ENCODE measurements at places on chromosomes 1 and 21. TPM values are rescaled to one million over a fixed set of nuclear protein-coding genes. Genes with fewer than 3 reads are reported as not detected.

The A3GALT2 gene
- 0.71 TPM for total RNA-seq

The KCNK1 gene
- not detected for total RNA-seq

The C1orf116 gene
- total RNA-seq = not detected

The DCST1 gene
- total RNA-seq = not detected

The ANKRD65 gene
- 38.4 TPM for total RNA-seq

The NTNG1 gene
- total RNA-seq = 3.2 TPM

The PRRX1 gene
- not detected for total RNA-seq

The CD160 gene
- not detected for total RNA-seq

- no peak overlapping the region for H3K4me3 ChIP-seq
- no peak overlapping the region for H3K27ac ChIP-seq
- H3K4me1 ChIP-seq = no peaks in the 10 kb centered on the region
- no peaks in the 10 kb centered on the region for H3K27me3 ChIP-seq
- H3K36me3 ChIP-seq = no peaks in the 10 kb centered on the region
Observed at GRCh38 chr1:27804791-27805190, 25.8 kb upstream of the PPP1R8 start.

DNA sequence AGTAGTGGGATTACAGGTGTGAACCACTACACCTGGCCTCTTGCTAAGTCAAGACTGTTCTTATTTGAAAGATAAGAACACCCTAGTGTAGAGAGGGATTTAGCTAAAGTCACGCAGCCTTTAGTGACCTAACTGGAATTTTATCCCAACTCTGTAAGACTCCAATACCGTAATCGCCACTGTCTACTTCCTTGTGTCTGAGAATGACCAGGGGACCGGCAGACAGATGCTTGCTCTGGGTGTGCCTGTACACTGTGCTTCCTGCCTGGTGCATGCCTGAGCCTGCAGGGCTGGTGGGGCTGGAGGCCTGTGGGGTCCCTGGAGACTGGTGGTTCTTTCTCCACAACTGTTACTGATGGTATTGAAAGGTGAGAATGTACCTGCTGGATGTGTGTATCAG, 15.3 kb downstream of the MFSD2A start:
- H3K4me1 ChIP-seq = no peaks in the 10 kb centered on the region
- DNase-seq = no peak
- H3K27ac ChIP-seq = no peak overlapping the region

DNA sequence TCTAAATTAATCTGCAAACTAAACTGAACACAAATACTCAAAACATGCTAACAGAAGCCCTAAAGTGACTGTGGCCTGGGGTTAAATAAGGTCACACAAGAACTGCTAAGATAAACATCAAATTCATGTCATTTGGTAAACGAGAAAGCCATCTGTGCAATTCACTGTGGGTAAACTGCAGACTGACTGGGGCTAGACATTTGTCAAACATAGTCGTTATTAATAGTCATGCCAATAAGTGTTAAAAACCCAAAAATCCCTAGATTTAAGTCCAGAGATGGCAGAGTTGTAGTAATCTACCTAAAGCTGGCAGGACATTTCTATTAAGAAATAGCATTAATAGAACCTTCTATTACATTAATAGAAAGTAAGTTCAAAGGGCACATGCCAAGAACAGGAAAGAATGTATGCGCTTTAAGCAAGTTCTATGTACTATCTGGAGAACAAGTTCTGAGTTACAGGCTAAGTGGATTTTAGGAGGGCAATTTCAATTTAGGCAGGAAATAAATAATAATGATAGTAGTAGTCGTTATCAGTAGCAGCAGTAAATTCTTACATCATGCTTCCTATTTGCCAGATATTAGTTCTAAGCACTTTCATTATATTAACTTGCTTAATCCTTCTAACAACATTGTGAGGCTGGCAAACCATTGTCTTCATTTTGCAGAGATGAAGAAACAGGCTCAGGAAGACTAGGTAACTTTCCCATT, 8.6 kb downstream of the EDEM3 start:
- peaks cover 17% of the 10 kb centered on the region for H3K4me1 ChIP-seq
- DNase-seq = no peak
- H3K27ac ChIP-seq = no peak overlapping the region
- H3K27me3 ChIP-seq = no peaks in the 10 kb centered on the region
- H3K36me3 ChIP-seq = no peaks in the 10 kb centered on the region
- no peak overlapping the region for H3K4me3 ChIP-seq

- H3K4me1 ChIP-seq = peaks cover 5% of the 10 kb centered on the region
- no peaks in the 10 kb centered on the region for H3K27me3 ChIP-seq
- H3K27ac ChIP-seq = no peak overlapping the region
- H3K36me3 ChIP-seq = no peaks in the 10 kb centered on the region
- H3K4me3 ChIP-seq = no peak overlapping the region
Observed at GRCh38 chr1:173117761-173118160, 67.0 kb upstream of the TNFSF18 start.

GRCh38 chr21:34836103-34836932, 167.5 kb downstream of the CLIC6 start:
- no peaks in the 10 kb centered on the region for H3K4me1 ChIP-seq
- DNase-seq = no peak
- no peak overlapping the region for H3K27ac ChIP-seq
- H3K36me3 ChIP-seq = no peaks in the 10 kb centered on the region
- H3K4me3 ChIP-seq = no peak overlapping the region
- H3K27me3 ChIP-seq = no peaks in the 10 kb centered on the region

GRCh38 chr1:178931858-178932551, 61.1 kb upstream of the ANGPTL1 start:
- H3K4me3 ChIP-seq = no peak overlapping the region
- no peaks in the 10 kb centered on the region for H3K36me3 ChIP-seq
- no peaks in the 10 kb centered on the region for H3K27me3 ChIP-seq
- peaks cover 3% of the 10 kb centered on the region for H3K4me1 ChIP-seq

DNA sequence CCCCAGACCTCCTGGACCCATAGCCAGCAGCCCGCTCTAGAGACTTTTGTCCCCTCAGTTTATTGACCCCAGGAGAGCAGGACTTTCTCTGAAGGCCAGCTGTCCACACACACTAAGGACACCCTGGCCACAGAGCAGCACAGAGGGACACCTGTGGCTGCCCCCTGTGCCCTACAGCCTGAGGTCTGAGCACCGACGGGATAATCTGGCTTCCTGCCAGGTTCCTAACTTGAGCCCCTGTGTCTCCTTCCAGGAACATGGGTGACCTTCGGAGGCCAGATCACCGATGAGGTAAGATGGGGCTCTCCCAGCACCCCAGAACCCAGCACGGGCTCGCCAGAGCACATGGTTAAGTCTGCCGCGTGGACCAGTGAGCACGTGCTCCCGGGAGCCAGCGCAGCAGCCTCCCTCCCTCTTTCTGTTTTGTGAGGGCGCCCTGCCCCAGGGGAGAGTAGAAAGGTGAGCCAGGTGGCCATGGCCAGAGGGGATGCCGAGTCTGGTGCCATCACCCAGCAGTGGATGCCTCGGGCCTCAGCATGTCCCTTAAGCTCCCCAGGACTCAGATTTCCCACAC, 27.9 kb downstream of the KCNAB2 start:
- no peak overlapping the region for H3K27ac ChIP-seq
- H3K36me3 ChIP-seq = no peaks in the 10 kb centered on the region
- no peak overlapping the region for H3K4me3 ChIP-seq
- H3K27me3 ChIP-seq = peaks cover 7% of the 10 kb centered on the region

- peaks cover 51% of the 10 kb centered on the region for H3K4me1 ChIP-seq
- peak overlapping the region; percentile 24 for H3K4me3 ChIP-seq
- H3K27me3 ChIP-seq = peaks cover 10% of the 10 kb centered on the region
- H3K36me3 ChIP-seq = no peaks in the 10 kb centered on the region
Observed at GRCh38 chr1:8427493-8427892, 109.6 kb downstream of the SLC45A1 start.

- no peaks in the 10 kb centered on the region for H3K36me3 ChIP-seq
- no peak for DNase-seq
- peak overlapping the region; percentile 73 for H3K27ac ChIP-seq
- peaks cover 2% of the 10 kb centered on the region for H3K27me3 ChIP-seq
Observed at GRCh38 chr1:171645553-171646248, 6.8 kb downstream of the MYOC start.

DNA sequence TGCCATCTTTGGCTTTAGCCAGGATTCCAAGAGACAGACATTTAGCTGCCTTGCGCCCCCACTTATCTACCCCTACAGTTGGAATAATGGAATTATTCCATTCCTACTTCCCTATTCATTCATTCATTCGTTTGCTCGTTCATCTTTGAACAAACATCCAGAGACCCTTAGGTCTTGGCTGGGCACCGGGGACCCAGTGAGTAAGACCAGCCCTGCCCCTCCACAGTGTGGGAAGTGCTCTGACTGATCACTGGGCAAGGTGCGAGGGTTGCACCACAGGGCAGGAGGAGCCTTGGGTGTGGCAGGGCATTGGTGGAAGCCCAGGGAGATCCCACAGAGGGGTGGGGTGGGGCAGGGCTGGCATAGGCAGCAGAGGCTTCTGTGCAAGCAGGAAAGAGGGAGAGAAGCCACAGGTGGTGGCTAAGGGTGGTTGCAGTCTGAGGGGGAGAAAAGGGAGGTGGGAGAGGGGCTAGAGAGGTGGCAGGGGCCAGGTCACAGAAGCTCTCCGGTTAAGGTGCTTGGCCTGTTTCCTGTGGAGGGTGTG, 35.0 kb upstream of the TMEM61 start:
- H3K36me3 ChIP-seq = no peaks in the 10 kb centered on the region
- peaks cover 4% of the 10 kb centered on the region for H3K27me3 ChIP-seq
- no peak overlapping the region for H3K4me3 ChIP-seq
- DNase-seq = no peak

DNA sequence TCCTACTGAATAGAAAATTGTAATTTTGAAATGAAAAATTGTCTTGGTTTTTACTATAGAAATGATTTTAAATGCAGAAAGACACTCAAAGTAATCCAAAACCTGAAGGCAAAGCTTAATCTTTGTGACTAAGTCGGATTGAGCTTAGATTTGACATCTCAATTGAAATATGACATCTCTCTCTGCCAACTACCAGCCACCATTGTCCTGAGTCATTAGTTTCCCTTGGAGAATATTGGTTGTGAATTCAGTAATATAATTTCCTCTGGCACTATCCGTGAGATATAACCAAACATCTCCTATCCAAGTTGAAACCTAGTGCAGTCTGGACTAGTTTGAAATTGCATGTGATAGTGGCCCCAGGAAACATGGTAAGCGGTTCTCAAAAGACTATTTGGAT, 37.1 kb downstream of the PLA2G4A start:
- no peak for DNase-seq
- H3K36me3 ChIP-seq = no peaks in the 10 kb centered on the region
- no peaks in the 10 kb centered on the region for H3K27me3 ChIP-seq
- no peaks in the 10 kb centered on the region for H3K4me1 ChIP-seq

DNA sequence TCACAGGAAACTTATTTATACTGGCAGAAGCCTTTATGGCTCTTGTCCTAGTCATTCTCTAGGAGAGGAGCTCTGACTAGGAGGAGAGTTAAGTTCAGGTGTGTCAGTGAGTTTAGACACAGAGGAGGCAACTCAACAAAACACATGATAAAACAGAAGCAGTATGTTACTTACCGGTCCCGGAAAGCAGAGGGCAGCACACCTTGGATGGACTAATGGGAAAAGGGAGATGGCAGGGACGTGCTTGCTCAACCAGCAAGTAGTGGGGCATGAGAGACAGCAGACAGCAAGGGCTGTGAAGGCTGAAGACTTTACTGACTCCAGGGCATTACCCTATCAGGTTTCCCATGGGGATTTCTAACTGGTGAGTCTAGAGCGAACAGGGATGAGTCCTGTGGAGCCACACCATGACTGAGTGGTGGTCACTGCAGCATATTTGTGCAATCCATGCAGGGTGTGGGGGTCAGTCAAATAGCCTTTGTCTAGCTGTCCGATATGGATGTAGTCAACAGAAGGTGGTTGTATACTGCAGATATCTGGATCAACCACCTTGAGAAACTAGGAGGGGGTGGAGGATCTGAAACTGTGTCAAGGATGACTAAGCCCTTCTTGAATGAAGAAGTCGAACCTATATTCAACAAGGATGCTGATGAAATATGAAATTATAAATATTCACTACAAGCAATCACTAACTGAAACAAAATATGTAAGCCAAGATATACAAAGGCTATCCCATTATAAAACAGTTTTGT, 596.3 kb upstream of the CHRM3 start:
- no peak overlapping the region for H3K27ac ChIP-seq
- peaks cover 2% of the 10 kb centered on the region for H3K27me3 ChIP-seq
- DNase-seq = no peak
- no peak overlapping the region for H3K4me3 ChIP-seq
- H3K36me3 ChIP-seq = no peaks in the 10 kb centered on the region

GRCh38 chr1:43527111-43527878, 3.4 kb upstream of the PTPRF start:
- H3K27ac ChIP-seq = no peak overlapping the region
- H3K36me3 ChIP-seq = peaks cover 3% of the 10 kb centered on the region
- H3K4me1 ChIP-seq = peaks cover 15% of the 10 kb centered on the region
- H3K27me3 ChIP-seq = peaks cover 9% of the 10 kb centered on the region

DNA sequence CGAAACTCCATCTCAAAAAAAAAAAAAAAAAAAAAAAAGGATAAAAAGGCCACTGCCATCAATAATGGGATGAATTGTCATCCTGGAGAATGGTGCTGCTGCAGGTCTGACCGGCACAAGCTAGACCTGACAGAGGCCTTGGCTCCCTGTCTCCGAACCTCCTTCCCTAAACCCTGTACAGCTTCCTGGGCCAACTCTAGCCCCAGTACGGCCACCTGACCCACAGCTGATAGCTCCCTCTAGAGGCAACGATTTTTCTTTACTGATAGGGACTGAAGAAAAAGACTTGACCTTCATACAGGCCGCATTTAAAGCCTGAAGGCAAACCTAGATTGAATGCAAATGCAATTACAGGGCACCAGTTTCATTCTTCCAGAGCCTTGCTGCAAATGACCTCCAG, 30.7 kb downstream of the NOL9 start:
- peaks cover 2% of the 10 kb centered on the region for H3K27me3 ChIP-seq
- peaks cover 15% of the 10 kb centered on the region for H3K4me1 ChIP-seq
- DNase-seq = no peak

- no peak overlapping the region for H3K4me3 ChIP-seq
- DNase-seq = no peak
- peaks cover 12% of the 10 kb centered on the region for H3K36me3 ChIP-seq
- H3K27me3 ChIP-seq = peaks cover 7% of the 10 kb centered on the region
- peaks cover 18% of the 10 kb centered on the region for H3K4me1 ChIP-seq
Observed at GRCh38 chr1:35535243-35535642, 22.0 kb downstream of the KIAA0319L start.

GRCh38 chr1:180157108-180157507, 2.4 kb downstream of the QSOX1 start:
- H3K4me1 ChIP-seq = peaks cover 12% of the 10 kb centered on the region
- DNase-seq = no peak
- H3K36me3 ChIP-seq = no peaks in the 10 kb centered on the region
- peak overlapping the region; percentile 68 for H3K4me3 ChIP-seq
- peaks cover 11% of the 10 kb centered on the region for H3K27me3 ChIP-seq

GRCh38 chr1:159120317-159120716, 43.8 kb upstream of the AIM2 start:
- H3K27me3 ChIP-seq = no peaks in the 10 kb centered on the region
- H3K4me1 ChIP-seq = peaks cover 3% of the 10 kb centered on the region
- no peak overlapping the region for H3K4me3 ChIP-seq
- DNase-seq = no peak
- H3K27ac ChIP-seq = no peak overlapping the region
- H3K36me3 ChIP-seq = no peaks in the 10 kb centered on the region

Data from glutamatergic neuron (in vitro differentiated cells).